ENCODE measurements at places on chromosomes 3 and 15.

- no peak for DNase-seq
Observed at GRCh38 chr3:61687206-61687605, 125.8 kb downstream of the PTPRG start.

GRCh38 chr3:101827211-101828174 is 21.8 kb upstream of the NFKBIZ start:
- DNase-seq: peak; percentile 41

DNA sequence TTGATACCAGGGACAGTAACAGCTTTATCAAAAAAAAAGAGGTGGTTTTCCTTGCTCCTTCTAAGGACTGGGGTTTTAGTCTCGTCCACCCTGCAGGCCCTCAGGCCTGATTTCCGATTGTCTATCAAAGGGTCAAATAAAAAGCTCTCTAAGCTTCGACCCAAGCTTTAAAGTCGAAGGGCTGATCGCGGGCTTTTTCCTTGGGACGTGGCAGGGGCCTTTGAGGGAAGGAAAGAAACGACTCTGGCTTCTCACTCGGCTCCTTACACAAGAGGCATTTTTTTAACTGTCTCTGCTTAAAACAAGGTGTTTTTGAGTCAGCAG is 354 bp upstream of the KLHL24 start:
- no peak for DNase-seq

GRCh38 chr3:196645096-196645495 is 5.6 kb downstream of the NRROS start:
- DNase-seq: no peak

DNA sequence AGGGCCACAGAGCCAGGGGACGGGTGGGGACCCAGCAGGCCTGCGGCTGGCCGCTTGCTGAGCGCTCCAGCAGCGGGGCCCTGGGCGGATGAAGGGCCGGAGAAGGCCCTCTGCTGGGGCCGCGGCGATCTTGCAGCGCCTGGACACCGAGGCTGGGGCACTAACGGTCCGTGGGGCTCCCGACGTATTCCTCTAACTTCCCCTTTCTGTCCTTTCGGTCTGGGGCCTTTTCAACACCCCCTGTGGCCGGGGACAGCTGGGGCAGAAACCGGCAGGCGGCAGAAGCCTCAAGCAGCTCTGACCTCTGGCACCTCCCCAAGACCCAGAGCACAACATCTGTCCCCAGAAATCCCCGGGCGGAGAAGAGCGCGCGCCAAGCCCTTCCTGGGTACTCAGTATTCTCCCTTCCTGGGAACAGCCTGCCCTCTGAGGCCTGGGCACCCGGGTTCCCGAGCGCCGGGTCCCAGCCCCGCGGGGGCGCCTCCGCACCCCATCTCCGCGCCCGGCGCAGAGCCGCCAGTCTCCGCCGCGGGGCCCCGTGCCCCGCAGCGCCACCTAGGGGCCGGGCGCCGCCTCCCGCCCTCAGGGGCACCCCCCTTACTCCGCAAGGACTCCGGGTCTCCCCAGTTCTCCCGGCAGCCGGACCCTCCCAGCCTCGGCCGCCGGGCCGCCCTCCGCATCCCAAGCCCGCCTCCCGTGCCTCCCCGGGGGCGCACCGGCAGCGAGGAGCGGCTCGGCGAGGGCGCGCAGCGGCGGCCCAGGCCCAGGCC is 582 bp upstream of the SLCO3A1 start:
- peak; percentile 91 for DNase-seq

DNA sequence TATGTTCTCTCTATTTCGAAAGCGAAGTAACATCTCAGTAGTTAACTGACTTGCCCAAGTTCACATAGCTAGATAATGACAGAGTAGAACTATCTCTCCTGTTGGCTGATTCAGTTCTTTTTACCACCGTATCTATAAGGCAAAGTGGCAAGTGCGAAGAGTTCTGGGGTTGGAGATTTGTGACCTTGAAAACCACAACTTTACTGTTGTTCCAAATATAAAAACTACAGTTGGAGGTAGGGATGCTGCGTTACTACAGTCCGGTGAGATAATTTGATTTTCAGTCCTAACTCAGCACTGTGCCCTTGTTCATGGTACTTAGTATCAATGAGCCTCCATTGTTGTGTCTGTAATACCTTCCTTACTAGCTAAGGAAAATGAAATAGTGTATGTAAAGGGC is 71.2 kb upstream of the GOLGA8B start:
- no peak for DNase-seq

GRCh38 chr15:78708713-78709260 is 67.8 kb upstream of the CHRNB4 start:
- peak; percentile 24 for DNase-seq

DNA sequence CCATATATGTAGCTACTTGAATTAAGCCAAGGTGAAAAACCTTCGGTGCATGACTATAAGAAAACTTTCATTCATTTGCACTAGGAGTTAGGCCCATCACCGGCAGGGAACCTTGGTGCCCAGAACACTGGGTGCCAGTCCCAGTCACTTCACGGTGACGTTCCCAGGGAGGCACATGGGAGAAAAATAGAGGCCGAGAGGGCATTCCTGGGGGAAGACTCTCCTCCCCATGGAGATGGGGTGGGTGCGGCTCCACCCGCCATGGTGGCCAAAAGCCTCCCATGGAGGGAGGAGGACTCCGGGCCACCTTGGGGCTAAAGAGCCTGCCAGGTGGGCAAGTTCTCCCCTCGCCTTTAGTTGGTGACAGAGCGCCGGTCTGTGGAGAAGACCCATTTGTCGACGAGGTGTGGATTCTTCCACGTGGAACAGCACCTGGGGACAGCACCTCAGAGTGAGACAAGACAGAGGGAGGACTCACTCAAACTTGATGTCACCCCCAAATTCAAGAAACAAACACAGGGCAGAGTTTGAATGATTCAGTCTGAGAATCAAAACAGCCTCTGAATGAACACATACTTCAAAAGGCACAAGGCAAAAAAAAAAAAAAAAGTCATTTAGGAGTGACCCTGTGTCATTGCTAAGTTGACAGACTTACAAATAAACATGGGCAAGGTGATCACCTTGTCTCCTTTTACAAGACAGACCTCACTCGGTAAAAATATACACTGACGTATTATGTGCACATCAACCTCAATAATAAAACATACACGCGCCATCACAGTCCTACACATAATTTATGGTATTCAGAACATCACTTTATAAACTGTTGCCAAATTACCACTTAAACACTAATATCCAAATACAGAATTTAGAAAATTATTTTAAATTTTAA is 38.6 kb downstream of the ZXDC start:
- DNase-seq: peak; percentile 1

DNA sequence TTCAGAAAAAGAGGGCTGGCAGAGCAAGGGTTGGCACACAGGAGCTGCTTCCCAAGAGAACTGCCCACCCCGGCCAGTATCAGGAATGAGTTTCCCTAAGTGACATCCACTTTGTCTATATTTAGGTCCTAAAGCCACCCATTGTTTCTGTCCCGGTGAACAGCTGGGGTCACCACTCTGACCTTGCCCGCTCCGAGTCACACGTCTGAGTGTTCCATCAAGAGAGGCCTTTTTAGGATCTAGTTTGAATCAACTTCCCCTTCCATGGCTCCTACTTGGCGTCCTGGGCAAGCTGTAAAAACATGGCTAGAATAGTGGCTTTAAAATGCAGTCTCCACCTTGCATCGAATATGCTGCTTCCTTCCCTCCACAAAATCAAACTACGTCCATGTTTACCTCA is 109.6 kb upstream of the ARHGEF3 start:
- no peak for DNase-seq

GRCh38 chr3:145721273-145721805 is 439.6 kb downstream of the PLOD2 start:
- DNase-seq: no peak

DNA sequence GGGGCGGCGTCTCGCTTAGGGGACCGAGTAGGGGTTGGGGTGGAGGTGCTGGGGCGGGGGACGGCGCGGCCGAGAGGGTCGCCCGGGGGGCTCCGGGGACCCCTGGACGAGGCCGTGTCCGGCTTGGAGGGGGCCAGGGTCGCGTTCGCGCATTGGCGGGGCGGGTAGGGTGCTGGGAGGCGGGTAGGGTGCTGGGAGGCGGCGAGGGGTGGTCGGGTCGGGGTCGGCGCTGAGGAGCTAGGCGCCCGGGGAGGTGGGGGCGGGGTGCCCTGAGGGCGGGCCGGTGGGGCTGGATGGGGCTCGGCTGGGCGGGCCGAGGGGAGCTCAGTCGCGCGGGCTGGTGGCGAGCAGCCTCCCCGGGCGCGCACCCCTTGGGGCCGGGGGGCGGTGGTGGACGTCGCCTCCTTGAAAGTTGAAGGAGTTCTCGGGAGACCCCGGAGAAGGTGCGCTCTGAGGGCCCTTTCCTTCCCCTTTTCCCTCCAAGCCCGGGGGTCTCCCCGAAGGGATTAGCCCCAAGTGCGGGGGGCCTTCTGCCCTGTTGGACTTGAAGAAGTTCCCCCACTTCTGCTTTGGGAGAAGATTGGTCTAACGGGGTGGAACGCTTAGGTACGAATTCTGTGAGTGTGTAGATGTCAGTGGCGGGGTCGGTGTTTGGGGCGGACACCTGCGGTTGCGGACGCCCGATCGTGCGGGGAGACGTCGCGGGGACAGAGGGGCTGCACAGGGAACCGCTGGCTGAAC is 543 bp downstream of the MEF2A start:
- DNase-seq: peak; percentile 76

DNA sequence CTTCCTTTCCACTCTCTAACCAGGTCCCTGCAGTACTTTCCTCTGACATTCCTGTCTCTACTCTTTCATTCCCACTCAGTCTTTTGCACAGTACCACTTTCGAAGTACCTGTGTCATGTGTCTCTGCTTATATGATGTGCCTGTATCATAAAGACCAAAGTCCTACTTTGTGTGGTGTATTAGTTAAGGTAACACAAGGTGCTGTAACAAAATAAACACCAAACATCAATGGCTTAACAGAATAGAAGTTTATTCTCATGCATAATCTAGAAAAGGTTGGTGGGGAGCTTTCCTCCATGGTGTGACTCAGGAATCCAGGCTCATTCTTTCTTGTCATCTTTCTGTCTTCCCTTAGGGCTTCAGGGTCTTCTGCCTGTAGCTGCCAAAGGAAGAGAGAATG is 3.3 kb downstream of the TMED3 start:
- no peak for DNase-seq

- no peak for DNase-seq
Observed at GRCh38 chr3:55873523-55874254, 386.6 kb upstream of the WNT5A start.

DNA sequence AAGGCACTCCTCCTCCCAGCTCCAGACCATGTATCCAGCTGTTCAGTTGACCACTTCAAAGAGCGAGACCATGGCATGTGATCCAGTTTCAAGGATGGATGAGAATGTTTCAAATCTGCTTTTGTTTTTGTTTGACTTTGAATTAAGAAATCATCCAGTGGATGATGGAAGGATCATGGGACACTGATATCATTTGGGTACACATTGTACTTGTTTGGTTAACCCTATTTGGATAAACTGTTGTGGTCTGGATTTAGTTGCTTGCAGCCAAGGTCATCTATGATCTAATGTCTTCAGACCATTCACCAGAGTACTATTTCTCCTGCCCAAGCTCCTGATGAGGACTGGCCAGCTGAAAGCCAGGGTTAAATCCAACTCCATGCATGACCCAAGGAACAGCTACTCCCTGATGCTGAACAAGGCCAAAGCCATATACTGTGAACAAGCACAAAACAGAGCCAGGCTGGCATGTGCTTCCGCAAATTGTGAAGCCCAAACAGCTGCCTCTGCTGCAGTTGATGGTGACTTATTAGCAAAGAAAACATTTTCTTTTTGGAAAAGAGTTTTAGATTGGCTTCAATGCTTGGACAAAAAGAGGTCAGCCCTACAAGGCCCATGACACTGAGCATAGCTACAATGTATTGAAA is 5.2 kb upstream of the ADAMTS17 start:
- DNase-seq: no peak

GRCh38 chr15:32119286-32119685 is 89.0 kb downstream of the CHRNA7 start:
- DNase-seq: peak; percentile 54

- no peak for DNase-seq
Observed at GRCh38 chr15:77830051-77830468, 197.3 kb upstream of the LINGO1 start.

GRCh38 chr3:71825551-71826283 is 40.8 kb upstream of the PROK2 start:
- no peak for DNase-seq

DNA sequence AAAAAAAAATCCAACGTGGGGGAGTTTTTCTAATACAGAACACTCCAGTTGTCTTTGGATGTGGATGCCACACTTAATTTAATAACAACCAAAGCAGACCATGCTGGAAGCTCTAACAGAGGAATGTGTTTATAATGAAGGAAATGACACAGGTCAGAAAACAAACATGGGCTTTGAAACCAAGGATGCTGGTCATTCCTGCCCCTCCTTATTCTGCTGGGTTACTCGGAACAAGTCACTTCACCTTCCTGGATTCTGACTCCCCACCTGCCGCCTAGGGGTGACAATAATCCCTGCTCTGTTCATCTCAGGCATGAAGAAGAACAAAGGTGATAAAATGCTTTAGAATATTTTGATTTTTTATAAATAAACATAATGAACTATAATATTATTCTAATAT is 240.9 kb upstream of the ADAMTS9 start:
- DNase-seq: peak; percentile 5

DNA sequence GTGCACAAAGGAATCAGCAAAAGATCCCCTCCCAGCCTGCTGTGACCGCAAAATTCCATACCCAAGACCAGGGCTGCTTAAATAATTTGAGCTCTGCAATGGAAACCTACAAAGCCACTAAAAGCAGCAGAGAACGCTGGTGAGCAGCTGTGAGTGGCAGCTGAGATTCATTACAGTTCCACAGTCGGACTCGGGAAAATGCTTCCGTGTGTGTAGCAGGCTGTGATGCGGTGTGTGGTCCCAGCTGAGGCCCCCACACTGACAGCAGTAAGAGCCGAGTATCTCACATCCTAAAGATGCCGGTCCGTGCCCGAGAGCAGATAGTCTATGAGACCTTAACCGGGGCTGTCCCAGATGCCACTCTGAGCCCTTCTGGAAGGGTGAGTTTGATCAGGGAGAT is 37.4 kb downstream of the TM2D3 start:
- DNase-seq: no peak

DNA sequence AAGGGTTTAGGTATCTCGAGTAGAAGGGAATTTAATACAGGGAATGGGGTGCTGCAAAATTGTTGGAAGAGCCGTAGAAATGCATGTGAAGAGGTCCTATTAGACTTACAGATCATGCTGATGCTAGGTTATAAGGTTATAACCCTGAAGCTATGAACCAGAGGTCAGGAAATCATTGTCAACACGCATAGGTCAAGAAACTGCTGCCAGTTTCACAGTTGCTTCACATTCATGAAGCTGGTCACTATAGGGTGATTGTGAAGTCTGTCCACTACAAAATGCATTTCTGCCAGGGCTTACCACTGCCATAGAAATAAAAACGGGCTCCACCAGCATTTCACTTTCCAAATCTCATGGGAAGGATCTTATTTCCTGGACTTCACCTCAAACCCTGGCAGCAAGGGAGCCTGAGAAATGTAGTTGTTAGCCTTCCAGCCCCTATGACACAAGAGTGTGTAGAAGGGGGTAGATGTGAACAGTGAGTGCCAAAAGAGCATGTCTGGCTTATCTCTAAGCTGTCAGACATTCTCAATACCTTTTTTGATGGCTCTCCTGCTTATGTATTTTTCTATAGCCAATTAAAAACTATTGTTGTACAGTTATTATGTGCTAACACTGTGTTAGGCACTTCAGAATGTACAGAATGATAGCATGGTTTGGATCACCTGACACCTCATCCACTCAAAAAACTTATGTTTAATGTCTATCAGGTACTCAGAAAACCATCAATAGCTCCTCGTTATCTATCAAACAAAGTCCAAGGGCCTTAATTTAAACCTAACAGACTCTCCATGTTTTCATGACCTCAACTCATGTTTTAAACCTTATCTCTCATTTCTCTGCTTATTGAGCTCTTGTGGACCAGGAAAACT is 148.3 kb upstream of the TSC22D2 start:
- DNase-seq: no peak
